ENCODE measurements at places on chromosomes 6 and 20.

- DNase-seq, result no peak
These were observed 33.6 kb upstream of the ID4 start for GRCh38 chr6:19803331-19804204.

DNA sequence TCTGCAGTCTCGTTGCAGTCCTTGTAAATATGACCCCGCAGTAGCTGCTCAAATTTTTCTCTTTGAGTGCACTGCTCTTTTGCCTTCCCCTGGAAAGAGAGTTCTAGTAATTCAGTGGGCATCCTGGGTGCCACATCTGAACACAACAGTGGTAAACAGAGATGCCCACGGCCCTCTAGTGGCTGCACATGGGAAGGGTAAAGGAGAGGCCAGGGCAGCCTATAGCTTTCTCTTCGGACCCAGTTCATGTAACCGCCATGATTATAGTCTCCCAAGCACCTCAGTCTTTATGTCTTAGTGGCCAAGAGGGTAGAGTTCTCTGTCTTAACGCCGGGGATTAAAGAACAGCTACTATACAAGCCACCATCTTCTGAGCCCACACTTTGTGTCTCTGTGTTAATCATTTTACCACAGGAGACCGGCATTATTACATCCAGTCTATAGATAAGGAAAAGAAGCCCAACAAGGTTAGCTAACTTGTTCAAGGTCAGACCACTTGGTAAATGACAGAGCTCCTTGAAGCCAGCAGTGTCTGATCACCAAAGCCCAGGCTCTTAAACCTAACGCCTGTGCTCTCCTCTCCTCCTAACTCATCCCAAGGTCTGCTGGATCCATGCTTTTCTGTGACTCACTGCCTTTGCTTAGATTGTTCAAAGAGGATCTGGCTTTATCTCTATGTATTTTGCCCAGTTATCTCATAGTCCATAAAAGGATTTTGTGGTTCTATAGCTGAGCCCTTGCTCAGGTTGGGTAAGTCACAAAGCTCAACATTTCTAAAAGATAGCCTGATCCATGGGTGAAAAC is 81.8 kb downstream of the ISM1 start:
- DNase-seq, result no peak

DNA sequence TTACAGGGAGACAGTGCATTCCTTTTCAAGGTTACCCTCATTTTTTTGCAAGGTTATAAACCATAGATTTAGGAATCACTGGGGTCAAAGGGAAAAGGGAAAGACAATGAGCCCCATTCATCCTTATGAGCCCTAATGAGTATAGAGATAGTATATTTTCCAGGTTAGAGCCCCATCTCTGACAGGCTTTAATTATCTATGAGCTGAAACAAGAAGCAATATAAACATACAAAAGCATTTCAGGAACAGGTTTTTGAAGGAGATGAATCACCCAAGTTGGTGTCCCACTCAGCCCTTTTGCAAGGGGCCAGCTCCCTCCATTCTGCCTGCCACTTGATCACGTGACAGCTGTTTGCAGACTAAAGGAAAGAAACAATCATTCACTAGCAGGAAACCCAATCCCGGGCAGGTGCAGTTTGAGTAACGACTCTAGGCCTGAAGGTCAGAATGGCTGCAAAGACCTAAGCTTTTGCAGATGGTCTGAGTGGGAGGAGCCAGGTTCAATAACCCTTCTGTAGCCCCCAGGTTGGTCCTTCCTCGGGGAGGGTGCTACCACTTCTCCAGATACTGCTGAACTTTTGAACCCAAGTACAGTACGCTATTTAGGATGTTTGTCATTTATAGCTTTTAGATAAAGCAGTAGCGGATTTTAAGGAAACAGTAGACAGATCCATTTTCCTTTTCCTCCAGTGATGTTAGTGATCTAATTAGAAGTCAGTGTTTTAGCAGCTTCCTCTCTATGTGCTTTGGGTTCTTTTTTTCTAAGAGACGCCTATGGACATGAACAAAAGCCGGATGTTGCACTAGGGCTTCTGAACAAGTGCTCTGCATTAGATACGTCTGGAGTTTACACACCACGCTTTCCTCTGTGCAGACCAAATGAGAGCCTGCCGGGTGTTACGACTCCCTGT is 253.2 kb downstream of the SOX4 start:
- DNase-seq, result no peak

DNA sequence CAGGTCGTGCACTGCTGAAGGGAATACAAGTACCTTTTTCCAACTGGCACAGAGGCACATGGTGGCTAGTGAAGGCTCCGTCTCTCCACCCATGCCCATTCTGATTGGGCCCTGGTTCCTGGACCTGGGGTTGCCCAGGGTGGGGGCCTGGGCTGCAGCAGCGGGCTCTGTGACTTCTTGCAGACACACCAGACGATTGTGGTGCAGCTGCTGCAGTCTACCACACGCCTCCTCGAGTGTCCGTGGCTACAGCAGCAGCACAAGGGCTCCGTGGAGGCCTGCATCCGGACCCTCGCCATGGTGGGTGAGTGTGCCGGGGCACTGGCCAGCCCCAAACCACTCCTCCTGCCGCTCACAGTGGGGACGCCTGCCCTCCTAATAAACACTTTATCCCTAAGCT is 29.2 kb downstream of the UQCC2 start:
- no peak for DNase-seq

- DNase-seq, result no peak
These were observed 279.0 kb downstream of the FOXA2 start for GRCh38 chr20:22305381-22305780.

GRCh38 chr20:57377350-57377749 is 13.8 kb upstream of the RBM38 start:
- DNase-seq, result no peak

DNA sequence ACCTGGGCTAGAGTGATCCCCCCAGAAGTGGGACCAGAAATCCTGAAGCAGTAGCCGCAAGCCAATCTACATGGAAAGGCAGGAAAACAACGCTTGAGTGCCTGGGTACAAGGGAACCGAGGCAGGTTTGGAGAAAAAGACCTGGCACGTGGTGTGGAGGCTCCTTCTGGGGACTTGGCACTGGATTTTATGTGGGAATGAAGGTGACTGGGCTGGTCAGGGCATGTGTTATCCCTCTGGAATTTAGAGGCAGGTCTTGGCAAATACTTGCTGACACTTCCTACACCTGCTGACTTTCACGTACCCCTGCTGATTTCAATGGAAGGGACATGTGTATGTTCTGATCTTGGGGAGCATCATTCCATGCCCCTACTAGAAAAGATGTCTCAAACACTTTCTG is 25.0 kb upstream of the FAM217A start:
- no peak for DNase-seq

- DNase-seq, result no peak
These were observed 619.4 kb upstream of the CDH4 start for GRCh38 chr20:60632391-60633262.

- DNase-seq, result no peak
These were observed 19.5 kb downstream of the RNF24 start for GRCh38 chr20:3995749-3996320.

DNA sequence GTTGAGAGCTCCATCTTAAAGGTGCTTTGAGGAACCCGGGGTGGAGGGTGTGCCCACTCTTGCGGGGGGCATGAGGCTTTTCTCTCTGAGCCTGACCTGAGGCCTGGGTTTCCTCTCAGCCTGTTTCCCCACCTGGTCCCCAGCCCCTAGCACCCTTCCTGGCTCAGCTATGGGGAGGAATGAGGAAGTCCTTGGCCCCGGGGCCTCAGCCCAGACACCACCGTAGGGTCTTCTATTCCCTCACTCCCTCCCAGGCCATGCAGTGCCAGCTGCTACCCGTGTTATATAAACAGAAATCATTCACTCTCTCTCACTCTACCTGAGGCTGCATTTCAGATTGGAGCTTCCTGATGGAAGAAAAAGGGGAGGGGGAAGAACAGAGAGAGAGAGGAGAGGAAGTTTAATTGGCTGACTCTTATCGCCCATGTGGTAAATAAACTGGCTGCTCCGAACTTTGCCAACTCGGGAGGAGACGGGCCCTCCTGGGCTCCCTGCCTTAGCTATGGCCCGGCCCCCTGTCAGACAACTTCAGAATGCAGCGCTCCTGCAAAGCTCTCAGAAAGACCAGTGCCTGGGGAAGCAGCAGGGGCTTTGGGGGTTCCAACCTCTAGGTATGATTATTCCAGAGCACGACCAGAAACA is 2.8 kb downstream of the CDH22 start:
- DNase-seq, result no peak

GRCh38 chr6:29521006-29521680 is 33.4 kb upstream of the MAS1L start:
- no peak for DNase-seq

DNA sequence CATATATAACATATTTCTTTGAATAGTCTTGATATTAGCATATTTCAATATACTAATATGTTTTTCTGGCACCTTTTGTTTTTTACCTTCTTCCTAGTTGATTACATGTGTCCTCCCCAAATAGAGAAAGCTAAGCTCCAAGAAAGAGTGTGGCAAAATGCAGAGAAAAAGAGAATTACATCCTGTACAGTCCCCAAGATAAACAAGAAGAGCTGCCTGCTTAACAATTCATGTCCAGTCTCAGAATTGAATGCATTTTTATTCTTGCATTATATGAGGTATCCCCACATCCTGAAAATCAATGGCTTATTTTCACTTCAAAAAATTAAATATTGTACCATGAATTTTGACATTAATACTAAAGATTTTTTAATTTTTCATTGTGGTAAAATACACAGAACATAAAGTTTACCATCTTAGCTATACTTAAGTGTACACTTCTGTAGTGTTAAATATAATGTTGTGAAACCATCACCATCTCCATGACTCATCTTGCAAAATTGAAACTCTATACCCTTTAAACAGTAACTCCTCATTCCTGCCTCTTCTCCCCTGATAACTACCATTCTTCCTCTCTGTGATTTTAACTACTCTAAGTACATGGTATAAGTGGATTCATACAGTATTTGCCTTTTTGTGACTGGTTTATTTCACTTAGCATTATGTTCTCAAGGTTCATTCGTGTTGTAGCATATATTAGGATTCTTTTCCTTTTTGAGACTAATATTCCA is 490.3 kb downstream of the COL12A1 start:
- no peak for DNase-seq

DNA sequence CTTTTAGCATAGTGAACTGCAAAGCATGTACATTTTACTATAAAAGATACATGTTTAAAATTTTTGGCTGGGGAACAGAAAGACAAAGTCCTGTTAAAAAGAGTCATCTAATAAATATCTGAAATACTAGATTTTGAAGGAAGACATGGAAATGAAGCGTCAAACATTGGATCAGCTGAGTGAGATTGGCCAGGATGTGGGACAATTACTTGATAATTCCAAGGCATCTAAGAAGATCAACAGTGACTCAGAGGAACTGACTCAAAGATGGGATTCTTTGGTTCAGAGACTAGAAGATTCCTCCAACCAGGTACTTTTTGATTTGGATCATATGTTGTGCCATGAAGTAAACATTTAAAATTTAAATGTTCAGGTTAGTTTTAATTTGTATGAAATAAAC is 162.3 kb downstream of the UTRN start:
- DNase-seq, result no peak

DNA sequence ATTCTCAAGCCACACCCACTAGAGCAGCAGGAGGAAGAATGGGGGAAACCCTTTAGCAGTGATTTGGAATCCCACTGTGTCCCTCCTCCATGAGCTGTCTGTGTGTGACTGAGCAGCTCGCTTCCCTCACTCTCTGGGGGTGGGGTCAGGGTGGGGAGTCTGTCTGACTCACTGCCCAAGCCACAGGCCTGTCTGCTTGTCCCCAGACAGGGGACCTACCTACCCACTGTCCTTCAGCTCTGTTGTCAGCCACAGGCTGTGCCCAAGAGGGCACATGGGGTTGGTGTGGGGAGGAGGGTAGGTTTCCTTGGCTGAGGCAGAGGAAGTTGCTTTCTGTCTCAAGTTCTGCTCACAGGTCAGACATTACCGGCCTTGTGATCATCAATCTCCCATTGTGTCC is 127.0 kb downstream of the MAFB start:
- no peak for DNase-seq

DNA sequence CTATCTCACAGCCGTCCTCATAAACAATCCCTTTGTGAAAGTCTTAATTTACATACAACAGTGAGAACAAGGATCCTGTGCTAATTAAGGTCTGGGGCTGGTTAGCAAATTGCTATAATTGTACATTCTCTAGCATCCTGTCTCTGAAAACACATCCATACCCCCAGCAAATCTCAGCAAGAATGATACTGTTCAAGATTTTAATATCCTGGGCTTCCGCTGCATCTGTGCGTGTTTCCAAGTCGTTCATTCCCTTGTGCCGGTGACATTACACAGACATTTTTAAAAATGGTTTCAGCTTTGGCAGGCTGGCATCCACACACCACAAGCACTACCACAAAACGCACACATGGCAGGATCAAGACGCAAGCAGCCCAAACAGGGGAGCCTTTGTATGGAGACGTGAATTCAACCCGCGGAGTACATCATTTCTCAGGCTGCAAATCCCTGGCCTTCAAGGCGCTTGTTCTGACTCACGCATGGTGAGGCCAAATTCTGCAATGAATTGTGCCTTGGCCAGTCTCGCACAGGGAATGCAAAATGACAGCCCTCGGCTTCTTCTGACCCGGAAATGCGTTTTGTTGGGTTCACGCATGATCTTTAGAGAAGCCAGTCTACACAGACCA is 20.3 kb downstream of the ZMYND8 start:
- no peak for DNase-seq

DNA sequence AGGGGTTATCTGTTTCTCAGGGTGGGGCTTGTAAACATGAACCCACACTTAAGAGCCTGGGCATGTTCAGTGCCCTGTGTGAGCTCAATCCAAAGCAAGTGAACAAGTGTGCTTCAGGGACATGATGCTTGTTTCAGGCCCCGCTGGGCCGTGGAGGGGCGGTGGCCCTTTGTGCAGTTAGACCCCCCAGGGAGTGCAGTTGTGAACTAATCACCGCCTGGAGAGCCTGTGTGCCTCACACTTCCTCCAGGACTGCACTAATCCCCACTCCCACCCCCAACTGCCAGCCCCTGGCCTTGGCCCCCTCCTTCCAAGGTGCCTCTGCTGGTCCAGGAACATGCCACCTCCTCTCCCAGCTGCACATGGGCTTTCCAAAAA is 58.1 kb downstream of the RREB1 start:
- no peak for DNase-seq

DNA sequence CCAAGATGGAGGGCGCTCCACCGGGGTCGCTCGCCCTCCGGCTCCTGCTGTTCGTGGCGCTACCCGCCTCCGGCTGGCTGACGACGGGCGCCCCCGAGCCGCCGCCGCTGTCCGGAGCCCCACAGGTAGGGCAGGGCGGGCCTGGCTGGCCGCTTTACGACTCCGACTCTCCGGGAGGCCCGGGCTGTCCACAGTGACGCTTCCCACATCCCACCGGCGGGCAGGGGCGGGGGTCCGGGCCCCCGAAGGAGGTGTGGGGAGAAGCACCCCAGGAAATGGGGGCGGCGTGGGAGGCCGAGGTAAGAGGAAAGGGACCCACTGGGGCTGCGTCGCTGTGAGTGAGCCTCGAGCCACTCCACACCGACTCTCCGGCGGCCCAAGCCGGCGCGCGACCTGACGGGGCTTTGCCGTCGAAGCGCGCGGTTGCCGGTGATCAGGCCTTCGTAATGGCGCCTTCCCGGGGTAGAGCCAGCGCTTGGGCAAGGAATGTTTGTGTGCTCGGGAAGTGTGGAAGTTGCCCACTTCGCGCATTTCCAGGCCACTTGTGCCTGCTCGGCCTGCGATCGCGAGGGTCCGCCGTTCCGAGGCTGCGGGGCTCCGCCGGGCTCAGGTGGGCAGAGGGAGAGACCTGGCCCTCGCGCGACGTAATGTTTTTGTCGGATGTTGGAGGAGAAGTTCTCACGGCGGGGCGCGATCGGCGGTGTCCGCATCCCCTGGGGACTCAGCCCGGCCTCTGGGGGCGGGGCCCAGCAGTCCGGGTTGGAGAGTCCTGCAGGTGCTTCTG is 427 bp downstream of the GINM1 start:
- DNase-seq, result no peak

All from stimulated activated CD8-positive, alpha-beta memory T cell treated with anti-CD3 and anti-CD28 coated beads, Interleukin-4, amount 100 ng/mL, for 4 hours (primary cell).